NCI-H446 (cell line): ENCODE measurements at places on chromosomes 5 and 9.
A peak's percentile ranks its signal among the peaks of the same experiment; 100 is the strongest.

DNA sequence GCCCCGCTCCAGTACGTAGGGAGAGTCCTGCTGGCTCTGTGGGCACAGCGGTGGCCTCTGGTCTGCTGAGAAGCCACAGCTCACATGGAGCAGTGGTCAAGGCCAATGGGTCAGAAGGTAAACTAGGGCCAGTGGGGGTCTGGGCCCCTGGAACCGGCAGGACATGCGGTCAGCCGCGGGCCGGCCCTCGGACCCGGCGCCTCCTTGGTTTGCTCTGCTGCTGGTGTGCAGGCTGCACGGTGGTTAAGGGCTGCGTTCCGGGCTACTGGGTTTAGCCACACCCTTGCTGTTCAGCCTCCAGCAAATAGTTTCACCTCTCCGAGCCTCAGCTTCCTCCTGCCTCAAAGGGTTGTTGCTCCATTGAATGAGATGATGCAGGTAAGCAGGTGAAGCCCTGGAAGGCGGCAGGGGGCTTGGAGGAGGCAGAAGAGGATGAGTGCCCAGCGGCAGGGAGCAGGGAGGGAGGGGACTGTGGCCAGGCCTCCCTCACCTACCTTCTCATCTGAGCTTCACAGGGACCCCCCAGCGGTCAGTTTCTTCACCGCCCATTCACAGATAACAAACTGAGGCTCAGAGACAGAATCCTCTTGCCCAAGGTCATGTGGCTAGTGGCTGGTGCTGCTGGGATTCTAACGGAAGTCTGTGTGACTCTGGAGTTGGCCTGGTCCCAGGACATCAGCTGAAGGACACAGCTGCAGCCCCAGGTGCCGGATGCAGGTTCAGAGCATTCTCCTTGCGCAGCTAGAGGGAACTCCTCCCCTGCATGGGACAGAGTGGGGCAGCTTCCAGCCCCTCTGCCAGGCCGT is 3.7 kb upstream of the COL5A1 start:
- DNase-seq: no peak

GRCh38 chr9:131111854-131112311 is 13.5 kb upstream of the NUP214 start:
- DNase-seq: no peak

DNA sequence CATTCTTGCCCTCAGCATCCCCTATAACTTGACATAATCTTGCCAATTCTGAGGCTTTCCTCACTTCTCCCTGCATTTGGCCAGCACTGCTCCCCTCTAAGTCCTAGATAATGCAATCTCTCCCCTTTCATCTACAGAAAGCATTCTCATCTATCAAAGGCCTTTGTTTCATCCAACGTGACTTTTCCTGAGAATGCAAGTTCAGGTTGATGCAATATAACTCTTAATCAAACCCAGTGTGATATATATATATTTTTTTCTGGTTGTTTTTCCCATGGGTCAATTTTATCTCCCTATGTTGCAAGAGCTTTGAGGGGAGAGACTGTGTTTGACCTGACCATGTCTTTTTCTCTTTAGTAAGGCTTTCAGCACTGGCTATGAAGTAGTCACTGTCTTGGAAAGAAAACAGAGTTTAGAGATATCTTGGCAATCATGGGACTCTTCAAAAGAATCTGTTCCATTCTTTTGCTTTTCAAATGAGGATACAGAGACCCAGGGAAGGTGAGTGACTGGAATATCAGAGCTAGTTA is 268.6 kb downstream of the TRPM3 start:
- no peak for DNase-seq

DNA sequence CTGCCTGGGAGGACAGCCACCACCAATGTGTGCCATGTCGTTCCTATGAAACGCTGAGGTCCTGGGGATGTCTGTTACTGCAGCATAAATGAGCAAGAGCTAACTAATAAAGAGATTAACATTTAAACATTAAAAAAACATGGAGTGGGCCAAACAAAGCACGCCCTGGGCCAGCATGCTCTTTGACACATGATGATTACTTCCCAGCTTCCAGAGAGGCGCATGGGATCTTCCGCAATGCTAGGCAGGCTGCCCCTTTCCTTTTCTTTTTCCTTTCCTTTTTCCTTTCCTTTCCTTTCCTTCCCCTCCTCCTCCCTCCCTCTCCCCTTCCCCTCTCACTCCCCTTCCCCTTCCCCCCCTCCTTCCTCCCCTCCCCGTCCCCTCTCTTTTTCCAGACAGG is 10.6 kb upstream of the TENT4A start:
- DNase-seq: no peak

DNA sequence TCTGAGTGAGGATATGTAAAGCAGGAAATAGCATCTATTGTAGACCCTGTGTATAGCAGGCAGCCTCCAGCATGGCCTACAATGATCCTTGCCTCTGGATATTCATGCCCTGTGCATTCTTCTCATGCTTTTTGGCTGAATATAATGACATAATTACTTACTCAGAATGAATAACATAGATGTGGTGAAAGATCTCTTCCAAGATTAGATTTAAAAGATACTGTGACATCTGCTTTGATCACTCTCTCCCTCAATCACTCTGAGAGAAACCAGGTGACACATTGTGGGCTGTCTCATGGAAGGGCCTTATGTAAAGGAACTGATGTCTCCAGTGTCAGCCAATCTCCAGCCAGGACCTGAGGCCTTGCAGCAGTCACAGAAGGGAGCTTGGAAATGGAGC is 376.7 kb downstream of the DNAH5 start:
- DNase-seq: no peak

DNA sequence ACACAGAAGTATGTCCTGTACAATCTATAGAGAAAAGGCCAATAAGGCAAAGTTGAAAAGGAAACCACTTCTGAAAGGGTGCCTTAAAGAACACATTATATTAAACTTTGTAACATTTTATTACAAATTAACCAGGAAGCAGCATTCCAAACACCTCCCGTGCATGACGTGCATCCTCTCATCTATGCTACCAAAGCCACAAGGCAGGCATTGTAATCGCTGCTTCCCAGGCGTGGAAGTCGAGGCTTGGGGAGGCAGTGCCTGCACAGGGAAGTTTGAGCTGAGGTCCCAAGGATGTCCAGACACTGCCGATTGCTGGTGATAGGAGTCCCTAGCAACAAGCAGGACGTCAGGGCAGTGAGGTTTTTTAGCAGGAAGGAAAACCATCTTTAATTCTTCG is 44.3 kb upstream of the BARHL1 start:
- DNase-seq: no peak

DNA sequence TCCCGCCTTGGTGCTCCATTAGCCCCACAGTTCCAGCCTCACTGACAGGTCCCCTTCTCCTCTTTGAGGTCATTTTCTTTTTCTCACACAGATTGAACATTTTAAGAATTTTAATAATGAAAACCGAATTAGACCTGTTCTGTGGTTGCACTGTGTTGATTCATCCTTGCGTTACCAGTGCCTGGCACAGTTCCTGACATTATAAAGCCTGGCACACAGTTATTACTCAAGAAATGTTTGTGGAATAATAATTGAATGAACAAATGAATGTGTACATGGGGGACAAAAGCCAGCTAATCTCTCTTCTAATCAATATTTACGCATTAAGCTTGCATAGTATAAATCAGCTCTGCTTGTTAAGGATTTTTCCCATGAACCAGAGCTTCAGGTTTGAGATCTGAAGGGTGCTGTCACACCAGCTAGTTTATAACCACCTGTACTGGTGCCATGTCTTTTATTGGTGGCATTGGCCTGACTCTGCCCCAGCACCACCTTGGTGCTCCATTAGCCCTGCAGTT is 80.0 kb downstream of the SV2C start:
- DNase-seq: no peak

GRCh38 chr5:172180936-172181335 is 7.1 kb downstream of the STK10 start:
- DNase-seq: no peak

DNA sequence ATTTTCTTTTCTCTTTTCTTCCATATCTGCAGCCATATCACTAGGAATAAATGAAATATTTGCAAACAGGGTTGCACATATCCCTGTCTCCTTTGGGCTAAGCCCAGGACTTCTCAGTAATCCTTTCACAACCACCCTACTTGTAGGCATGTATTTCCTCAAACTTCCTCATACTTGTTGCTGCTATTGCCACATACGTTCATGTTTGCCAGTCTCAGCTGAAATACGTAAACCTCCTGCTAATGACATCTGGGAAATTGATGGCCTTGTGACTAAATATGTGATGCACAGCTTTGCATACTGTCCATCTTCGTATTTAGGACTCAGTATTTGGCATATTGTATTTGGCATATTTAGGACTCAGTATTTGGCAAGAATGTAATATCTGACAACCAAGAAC is 224.6 kb downstream of the PLK2 start:
- DNase-seq: no peak

GRCh38 chr5:88660947-88661805 is 221.8 kb downstream of the MEF2C start:
- peak; percentile 98 for DNase-seq

GRCh38 chr5:111367115-111367514 is 142.9 kb downstream of the CAMK4 start:
- DNase-seq: no peak

DNA sequence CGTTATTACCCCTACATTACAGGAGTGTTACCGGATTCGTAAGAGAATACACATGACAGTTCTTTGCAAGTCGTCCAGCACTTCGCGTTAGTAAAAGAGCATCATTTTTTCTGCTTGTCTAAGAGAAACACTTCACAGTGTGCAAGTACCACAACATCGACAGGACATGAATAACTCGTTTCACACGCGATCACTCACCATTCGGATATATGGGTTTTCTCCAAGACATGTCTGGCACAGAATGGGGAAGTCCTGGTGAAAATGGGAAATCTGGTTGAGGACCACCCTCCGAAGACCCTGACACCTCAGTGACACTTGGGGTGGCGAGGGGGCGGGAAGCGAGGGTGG is 642 bp downstream of the RBM22 start:
- DNase-seq: no peak
